ENCODE measurements at places on chromosomes 4 and X.

- no peak for DNase-seq
These were observed 512.5 kb upstream of the HTR2C start for GRCh38 chrX:114071412-114071811.

DNA sequence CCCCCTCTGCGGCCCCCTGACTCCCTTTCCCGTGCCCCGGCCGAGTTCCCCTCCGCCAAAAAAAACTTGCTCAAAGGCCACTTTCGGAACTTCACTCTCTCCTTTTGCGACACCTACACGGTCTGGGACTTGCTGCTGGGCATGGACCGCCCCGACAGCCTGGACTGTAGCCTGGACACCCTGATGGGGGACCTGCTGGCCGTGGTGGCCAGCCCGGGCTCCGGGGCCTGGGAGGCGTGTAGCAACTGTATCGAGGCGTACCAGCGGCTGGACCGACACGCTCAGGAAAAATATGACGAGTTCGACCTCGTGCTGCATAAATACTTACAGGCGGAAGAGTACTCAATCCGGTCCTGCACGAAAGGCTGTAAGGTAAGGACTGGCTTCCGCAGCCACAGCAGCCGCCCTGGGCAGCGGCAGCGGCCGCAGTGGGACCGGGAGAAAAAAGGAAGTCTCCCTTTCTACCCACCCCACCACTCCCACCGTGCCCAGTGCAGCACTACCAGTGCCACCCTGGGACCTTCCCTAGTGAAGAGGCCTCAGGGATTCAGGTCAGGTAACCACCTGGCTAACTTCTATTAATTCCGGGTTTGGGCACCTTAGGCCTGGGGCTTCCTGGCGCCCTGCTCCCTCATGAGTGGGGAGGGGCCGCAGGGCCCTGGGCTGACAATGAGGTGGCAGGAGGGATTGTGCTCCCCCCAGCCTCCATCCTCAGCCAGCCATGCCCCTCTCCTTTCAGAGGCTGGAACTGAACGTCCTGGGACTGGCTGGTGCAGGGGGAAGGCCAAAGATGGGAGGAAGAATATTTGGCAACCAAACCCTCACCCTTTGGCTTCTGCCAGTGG is 1.9 kb downstream of the NALF2 start:
- DNase-seq, result no peak

GRCh38 chr4:48375651-48376304 is 34.4 kb downstream of the SLAIN2 start:
- DNase-seq, result no peak

- no peak for DNase-seq
These were observed 86.6 kb upstream of the PPARGC1A start for GRCh38 chr4:23976423-23976822.

DNA sequence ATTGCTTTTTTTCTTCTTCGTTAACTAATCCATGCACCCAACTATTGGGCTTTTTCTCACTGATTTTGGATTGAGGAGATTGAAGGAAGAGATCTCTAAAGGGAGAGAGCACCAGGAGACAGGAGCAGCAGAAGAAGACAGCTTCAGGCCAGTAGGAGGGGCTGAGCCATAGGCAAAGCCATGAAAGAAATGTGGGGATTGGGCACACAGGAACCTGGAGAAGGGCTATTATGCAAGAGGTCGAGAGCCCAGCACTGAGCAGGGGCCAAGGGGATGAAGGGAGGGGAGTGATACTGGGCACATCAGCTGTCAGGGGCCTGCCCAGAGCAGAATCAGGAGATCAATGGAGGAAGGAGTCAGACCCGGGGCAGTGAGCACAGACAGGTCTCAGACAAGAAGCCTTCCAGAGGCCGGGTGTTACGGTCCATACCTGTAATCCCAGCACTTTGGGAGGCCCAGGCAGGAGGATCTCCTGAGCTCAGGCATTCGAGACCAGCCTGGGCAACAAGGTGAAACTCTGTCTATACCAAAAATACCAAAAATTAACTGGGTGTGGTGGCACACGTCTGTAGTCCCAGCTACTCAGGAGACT is 140.9 kb downstream of the BCOR start:
- DNase-seq, result no peak

DNA sequence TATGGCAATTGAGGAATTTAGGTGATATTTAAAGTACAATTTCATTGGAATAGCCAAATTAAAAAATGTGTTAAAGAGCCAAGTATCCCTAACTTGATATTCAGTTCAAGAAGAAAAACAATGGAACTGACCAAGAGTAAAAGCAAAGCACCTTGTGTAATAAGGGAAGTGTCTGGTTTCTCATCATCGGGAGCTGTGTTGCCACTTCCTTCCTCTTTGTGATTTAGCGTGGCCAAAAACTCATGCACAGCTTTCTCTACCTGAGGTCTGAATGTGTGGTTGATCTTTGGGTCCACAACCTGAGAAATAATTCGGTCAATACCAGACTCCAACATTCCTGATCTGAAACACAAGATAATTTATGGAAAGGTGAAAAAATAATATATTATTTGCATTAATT is 12.4 kb downstream of the BOD1L1 start:
- DNase-seq, result no peak

GRCh38 chrX:41559235-41560052 is 112.3 kb downstream of the NYX start:
- DNase-seq, result no peak

- no peak for DNase-seq
These were observed 32.7 kb downstream of the ALPK1 start for GRCh38 chr4:112329672-112330375.

DNA sequence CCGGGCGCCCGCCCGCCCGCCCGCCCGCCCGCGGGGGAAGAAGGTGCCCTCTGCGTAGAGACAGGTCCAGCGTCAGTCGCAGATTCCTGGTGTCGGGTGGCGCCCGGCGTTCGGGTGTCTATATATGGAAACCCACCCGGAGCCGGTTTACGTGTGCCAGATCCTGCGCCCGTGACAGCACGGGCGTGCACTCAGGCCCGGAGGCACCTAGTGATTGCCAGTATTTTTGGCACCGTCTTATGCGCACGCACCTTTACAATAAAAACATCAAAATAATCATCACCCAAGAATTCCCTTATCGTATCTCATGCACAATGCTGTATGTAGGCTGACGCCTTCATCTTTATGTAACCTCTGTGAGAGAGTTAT is 519 bp downstream of the SLC25A4 start:
- no peak for DNase-seq

GRCh38 chr4:11623726-11624037 is 195.0 kb upstream of the HS3ST1 start:
- no peak for DNase-seq

GRCh38 chr4:71006203-71006907 is 12.9 kb downstream of the DCK start:
- DNase-seq, result no peak

DNA sequence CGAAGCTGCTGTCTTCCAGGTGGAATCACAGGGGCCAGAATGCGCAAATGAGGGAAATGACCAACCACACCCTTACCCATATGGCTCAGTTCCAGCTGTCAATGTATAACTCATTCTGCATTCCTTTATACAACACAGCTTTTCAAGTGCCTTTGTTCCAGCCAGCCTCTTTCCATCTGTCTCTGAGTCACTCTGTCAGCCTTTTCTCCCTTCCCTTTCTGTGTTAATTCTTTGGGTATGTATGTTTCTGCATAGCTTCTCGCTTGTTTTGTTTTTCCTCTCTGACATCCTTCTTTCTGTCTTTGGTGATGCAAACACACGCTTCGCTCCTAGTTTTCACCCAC is 54.5 kb downstream of the RS1 start:
- DNase-seq, result no peak

DNA sequence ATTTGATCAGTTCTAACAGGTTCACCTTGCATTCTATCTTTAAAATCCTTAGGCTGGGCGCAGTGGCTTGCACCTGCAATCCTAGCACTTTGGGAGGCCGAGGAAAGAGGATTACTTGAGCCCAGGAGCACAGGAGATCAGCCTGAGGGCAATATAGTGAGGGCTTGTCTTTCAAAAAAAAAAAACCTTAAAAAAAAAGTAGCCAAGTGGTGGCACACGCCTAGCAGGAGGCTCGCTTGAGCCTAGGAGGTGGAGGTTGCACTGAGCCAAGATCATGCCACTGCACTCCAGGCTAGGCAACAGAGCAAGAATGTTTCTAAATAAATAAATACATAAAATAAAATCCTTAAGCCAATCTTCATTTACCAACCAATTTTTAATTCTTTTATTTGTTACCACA is 75.6 kb downstream of the PRSS12 start:
- DNase-seq, result no peak

DNA sequence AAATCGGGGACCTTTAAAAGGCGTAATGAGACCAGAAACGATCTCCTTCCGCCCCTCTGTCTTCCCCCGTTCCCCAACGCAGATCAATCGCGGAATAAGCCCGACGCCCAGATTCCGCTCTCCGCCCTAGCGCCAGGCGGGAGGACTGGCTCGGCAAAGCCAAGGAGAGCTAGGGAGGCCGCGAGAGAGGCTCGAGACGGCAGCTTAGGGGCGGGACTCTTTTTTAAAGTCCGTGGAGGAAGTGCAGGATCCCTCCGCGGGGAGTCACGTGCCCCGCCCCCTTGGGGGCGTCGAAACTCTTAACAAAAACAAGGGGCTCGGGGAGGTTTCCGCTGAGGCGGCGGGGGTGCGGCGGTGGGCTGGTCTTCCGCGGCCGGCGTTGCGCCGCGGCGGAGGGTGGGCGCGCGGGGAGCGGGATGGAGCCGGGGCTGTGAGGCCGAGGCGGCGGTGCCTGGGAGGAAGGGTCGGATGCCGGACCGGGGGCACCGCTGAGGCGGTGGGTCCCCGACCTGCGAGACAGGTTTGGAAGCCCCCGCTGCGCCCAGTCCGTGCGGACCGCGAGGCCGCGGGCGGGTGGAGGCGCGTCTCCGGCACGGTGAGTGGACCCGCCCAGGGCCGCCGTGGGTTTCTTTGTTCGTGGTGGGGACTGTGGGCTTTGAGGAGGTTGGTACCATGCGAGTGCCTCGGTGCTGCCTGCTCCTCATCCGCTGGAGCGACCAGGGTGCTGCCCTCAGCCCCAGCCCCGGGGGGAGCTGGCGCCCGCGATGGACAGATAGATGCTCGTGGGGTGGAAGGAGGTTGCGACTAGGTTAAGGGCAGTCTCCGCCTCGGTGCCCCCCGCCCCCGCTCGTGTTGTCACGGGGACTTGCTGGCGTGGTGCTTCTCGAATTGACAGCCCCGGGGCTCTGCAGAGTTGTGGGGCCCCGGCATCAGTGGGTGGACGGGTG is at the start of gene CCNG2:
Gene CCNG2 (plus strand): TSS at position 296 of the 947 bp plus-strand sequence. CDS start 1,326 bp downstream, outside the sequence.
- DNase-seq, result peak; percentile 60

DNA sequence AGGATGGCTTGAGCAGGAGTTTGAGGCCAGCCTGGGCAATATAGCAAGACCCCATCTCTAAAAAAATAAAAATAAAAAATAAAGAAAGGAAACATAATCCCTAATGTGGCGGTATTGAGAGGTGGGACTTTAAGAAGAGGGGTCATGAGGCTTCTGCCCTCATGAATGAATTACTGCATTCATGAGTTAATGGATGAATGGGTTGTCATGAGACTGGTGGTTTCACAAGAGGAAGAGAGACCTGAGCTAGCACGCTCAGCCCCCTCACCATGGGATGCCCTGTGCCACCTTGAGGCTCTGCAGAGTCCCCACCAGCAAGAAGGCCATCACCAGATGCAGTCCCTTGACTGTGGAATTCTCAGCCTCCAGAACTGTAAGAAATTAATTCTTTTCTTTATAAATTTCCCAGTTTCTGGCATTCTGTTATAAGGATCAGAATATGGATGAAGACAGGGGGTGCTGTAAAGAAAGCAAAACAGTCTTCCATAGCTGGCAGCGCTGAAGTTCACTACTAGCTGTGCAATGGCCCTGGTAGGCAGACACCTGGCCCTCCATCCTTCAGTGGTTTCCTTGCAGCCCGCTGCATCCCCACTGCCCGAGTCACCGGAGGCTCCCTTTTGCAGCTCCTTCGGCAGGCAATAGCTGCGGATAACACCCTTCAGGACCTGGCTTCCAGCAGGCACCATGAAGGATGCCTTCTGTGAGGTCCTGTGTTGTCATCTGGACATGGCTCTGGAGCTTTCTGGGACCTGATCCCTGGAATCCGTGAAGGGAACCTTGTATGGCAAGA is 44.8 kb upstream of the NSG1 start:
- DNase-seq, result no peak

DNA sequence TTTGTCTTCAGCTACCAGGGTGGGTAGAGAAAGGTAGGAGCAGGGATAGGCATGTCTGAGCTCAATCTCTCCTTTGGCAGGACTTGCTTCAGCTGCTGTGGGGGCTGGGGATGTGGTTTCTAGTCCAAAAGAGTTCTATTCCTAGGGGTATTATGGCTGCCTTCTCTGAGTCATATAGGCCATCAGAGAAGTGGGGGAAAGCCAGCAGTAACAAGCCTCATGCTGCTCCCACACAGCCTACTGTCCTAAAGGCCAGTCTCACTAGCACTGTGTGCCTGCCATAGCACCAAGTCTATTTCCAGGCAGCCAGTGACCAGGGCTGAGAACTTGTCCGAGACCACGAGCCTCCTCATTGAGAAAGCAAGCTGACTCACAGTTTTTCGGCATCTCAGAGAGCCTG is 270.6 kb downstream of the DCAF12L2 start:
- no peak for DNase-seq

- no peak for DNase-seq
These were observed 186.1 kb upstream of the SLITRK2 start for GRCh38 chrX:145631461-145631951.

DNA sequence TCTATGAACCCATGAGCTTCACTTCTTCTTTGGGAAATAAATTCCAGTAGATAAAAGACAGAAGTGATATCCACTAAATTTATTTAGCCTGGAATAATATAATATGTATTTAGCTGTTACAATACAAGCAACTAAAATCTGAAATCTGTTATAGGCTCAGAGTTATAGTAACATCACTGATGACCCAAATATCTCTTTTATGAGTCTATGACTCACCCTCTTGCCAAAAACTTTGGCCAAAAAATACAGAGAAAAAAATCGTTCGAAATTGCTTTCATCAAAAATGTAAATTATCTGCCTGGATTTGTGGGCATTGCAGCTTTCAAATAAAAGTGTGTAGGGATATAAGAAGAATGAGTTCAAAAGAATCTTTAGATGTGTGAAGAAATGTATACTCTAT is 89.4 kb upstream of the DKK2 start:
- no peak for DNase-seq

- DNase-seq, result no peak
These were observed 17.5 kb downstream of the VEGFD start for GRCh38 chrX:15366506-15367352.

DNA sequence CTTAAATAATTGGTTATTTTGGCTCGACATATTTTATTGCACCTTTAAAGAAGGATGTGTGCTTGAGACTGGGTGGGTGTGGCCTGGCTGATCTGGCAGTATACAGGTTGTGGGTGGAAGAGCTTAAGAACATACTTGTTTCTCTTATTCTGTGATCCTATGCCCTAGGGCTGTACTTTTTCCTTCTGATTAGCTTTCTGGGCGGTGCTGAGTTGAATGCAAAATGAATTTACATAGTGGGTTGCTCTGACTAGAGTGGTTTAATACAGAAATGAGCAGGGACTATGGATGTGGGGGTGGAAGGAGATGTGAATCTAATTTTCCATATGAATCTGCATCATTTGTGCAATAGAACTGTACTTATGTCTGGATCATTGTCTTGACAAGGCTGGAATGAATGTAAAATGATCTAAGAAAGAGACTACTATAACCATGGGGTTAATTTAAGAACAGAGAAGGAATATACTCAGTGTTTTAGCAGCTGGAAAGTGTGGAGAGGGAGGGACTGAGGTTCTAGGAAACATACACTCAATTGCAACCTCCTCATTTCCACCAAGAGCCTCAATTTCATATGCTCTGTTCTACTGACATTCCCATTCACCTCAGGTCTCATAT is 73.7 kb downstream of the RLIM start:
- no peak for DNase-seq

- no peak for DNase-seq
These were observed 57.7 kb downstream of the TRIM2 start for GRCh38 chr4:153261914-153262313.

GRCh38 chrX:153244767-153245166 is 65.7 kb downstream of the MAGEA1 start:
- no peak for DNase-seq

GRCh38 chr4:151760712-151761661 is at the start of gene GATB:
Gene GATB, minus strand, starts transcription at chr4:151761007. Its CDS starts 25 bp downstream, at chr4:151760982.
- DNase-seq, result peak; percentile 64

All from stimulated activated CD4-positive, alpha-beta T cell treated with anti-CD3 and anti-CD28 coated beads, Interleukin-1b, Interleukin-23, amount 100 ng/mL, for 1 hour (primary cell).